Esophagus muscularis mucosa (tissue), 4 donors: ENCODE measurements at places on chromosomes 2 and 18. TPM values are rescaled to one million over a fixed set of nuclear protein-coding genes. Genes with fewer than 3 reads are reported as not detected.

RPRD1A gene
- total RNA-seq, result 73.9 TPM

MAB21L4 gene
- not detected for total RNA-seq

DSEL gene
- total RNA-seq, result 8.6 TPM

IMP4 gene
- total RNA-seq, result 110 TPM

ASTL gene
- total RNA-seq, result not detected

PPP3R1 gene
- 19.3 TPM for total RNA-seq

SLC9A2 gene
- 0.06 TPM for total RNA-seq

BIN1 gene
- total RNA-seq, result 43.5 TPM

ABCG8 gene
- not detected for total RNA-seq

DNA sequence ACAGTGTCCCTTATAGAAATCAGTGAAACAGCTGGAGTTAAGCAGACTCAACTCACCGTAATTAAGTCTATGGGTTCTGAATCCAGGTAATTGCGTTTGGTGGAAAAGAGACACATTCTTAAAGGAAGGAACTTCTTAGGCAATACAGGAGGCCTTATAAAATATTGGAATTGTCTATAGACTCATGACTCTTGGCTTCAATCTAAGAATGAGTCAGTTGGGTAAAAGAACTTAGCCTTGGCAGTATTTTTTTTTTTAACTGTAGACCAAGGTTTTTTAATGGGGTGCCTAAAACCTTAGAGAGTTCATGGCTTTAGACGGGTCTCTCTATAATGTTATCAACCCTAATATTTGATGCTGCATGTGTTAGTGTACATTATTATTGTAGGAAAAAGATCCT is 47.6 kb downstream of the CCDC85A start:
- no peak overlapping the region for H3K27ac ChIP-seq
- no peaks in the 10 kb centered on the region for H3K4me1 ChIP-seq
- no peak for DNase-seq
- H3K27me3 ChIP-seq, result no peaks in the 10 kb centered on the region

- H3K27ac ChIP-seq, result no peak overlapping the region
- H3K27me3 ChIP-seq, result no peaks in the 10 kb centered on the region
- H3K4me3 ChIP-seq, result no peak overlapping the region
- H3K36me3 ChIP-seq, result no peaks in the 10 kb centered on the region
- H3K4me1 ChIP-seq, result no peaks in the 10 kb centered on the region
Measured at GRCh38 chr2:11872247-11872947, 126.0 kb downstream of the LPIN1 start.

DNA sequence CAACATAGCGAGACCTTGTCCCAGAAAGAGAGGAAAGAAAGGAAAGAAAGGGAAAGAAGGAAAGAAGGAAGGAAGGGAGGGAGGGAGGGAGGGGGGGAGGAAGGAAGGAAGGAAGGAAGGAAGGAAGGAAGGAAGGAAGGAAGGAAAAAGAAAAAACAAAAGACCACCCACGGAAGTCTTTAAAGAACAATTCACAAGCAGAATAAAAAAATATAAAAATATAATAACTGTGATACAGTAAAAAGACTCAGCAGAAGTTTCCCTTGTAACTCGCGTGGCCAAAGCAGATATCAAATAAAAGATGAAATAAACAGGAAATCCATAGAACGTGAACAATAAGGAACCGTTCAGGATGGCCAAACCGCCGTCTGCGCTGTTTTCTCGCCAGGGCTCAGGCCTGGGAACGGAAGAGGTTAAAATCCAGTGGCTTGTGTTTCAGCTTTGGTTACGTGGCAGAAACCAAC is 1.2 kb upstream of the SLC1A4 start:
- peaks cover 31% of the 10 kb centered on the region for H3K4me1 ChIP-seq
- peak overlapping the region; percentile 91 for H3K4me3 ChIP-seq

GRCh38 chr2:165182029-165182428 is 21.8 kb downstream of the SCN3A start:
- no peak for DNase-seq
- H3K27ac ChIP-seq, result no peak overlapping the region
- no peak overlapping the region for H3K4me3 ChIP-seq
- H3K36me3 ChIP-seq, result no peaks in the 10 kb centered on the region
- H3K4me1 ChIP-seq, result no peaks in the 10 kb centered on the region

- no peak overlapping the region for H3K27ac ChIP-seq
- H3K27me3 ChIP-seq, result no peaks in the 10 kb centered on the region
- H3K4me1 ChIP-seq, result no peaks in the 10 kb centered on the region
- no peak overlapping the region for H3K4me3 ChIP-seq
- no peak for DNase-seq
- H3K36me3 ChIP-seq, result no peaks in the 10 kb centered on the region
Measured at GRCh38 chr2:29573612-29574011, 347.8 kb downstream of the ALK start.

DNA sequence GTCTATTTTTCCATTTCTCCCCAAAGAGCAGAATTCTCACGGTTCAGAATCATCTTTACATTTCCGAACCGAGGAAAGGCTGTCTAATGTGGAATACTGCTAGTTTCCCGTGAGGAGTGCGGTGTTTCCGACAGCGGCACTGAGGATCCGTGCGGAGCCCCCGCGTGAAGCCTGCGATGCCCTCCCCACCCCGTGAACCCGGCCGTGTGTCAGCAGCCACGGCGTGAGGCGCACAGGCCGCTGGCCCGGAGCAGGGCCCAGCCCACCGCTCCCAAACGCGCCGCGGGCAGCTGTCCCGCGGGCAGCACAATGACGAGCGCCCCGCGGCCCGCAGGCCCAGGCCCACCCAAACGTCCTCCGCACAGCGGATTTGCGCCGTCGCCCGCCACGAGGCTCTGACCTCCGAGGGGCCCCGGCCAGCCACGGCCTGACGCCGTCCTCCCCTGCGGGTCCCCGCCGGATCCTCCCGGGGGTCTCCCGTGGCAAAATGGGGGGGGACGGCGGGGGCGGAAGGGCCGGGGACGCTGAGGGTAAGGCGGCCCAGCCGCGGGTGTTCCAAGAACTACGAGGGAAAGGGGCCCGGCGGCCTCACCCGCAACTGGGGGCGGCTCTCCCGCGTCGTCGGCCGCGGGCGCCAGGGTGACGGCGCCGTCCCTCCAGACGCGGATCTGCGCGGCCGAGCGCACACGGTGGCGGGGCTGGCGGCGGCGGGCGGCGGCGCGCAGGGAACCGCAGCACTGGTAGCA is 796 bp downstream of the SPIRE1 start:
- peaks cover 46% of the 10 kb centered on the region for H3K4me1 ChIP-seq
- H3K27me3 ChIP-seq, result no peaks in the 10 kb centered on the region
- H3K36me3 ChIP-seq, result no peaks in the 10 kb centered on the region
- peak overlapping the region; percentile 100 for H3K27ac ChIP-seq
- H3K4me3 ChIP-seq, result peak overlapping the region; percentile 92
- no peak for DNase-seq

DNA sequence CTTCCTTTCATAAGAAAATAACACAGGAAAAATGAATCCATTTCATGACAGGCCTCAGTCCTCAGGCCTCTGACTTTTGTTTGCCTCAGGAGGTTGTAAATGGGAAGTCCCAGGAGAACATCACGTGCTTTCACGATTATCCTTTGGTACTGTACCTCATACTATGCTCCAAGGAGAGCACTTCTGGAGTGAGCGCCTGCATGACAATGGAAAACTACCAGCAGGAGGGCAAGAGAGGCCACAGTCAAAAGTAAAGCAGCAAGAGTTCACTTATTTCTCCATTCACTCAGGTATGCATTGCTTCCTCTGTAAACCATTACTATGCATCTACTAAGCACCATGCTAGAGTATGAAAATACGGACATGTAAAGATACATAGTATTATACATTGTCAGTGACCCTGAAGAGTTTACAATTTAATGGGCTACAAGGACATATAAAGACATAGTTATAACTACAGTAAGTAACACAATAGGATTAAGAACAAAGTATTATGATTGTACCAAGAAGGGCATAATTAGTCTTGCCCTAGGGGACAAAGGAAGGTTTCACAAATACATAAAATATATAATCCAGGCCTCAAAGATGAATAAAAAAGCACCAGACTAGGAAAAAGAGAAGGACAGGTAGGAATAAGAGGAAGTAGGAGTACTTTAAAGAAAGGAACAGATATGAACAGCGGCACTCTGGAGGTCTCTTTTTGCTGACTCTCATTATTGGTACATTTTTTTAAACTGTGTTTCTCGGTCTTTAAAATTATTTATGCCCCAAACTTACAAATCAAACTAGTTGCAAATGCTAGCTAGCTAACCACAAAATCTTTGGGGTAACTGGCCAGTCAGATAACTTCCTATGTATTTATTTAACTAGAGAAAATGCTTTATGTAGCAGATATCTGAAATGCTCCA is 806.7 kb downstream of the NRXN1 start:
- H3K4me1 ChIP-seq, result no peaks in the 10 kb centered on the region
- H3K36me3 ChIP-seq, result no peaks in the 10 kb centered on the region
- no peak for DNase-seq
- no peak overlapping the region for H3K4me3 ChIP-seq
- H3K27ac ChIP-seq, result no peak overlapping the region

DNA sequence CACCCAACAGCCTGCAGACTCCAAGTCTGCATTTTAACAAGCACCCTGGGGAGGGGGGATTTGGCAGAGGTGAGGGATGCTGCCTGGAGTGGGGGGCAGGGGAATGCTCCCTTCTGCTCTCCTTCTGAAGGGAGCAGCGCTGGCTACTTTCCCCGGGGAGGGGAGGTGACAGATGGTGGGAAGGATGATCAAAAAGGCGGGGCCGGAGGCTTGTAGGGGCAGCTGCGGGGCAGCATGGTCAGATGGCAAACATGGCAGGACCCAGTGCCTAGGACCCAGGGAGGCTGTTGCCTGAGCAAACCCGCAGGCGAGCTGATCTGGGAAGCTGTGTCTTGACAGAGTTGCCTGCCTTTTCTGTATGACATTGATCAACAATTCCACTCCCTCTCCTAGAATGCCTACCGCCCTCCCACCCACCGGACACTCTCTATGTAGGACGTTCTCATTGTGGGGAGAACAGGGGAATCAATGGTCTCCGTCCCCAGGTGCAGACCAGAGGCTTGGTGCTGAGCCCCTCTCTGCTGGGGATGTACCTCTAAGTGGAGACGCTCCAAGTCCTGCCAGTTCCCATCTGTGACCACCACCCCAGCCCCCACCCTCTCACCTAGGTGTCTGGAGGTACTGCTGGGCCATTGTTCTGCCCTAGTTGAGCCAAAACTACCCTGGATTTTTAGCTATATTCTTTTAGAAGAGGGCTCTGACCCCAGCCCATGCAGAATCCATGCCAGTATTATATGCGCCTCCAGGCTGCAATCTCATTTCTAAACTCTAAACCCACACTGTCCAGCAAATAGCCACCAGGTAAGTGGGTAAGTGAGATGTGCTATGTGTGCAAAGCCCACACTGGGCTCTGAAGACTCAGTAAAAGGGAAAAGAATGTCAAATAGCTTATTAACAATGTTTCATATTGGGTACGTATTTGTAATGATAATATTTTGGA is 89.7 kb upstream of the SEC11C start:
- no peak for DNase-seq
- H3K4me1 ChIP-seq, result peaks cover 4% of the 10 kb centered on the region
- H3K27ac ChIP-seq, result no peak overlapping the region
- no peaks in the 10 kb centered on the region for H3K27me3 ChIP-seq
- no peak overlapping the region for H3K4me3 ChIP-seq

DNA sequence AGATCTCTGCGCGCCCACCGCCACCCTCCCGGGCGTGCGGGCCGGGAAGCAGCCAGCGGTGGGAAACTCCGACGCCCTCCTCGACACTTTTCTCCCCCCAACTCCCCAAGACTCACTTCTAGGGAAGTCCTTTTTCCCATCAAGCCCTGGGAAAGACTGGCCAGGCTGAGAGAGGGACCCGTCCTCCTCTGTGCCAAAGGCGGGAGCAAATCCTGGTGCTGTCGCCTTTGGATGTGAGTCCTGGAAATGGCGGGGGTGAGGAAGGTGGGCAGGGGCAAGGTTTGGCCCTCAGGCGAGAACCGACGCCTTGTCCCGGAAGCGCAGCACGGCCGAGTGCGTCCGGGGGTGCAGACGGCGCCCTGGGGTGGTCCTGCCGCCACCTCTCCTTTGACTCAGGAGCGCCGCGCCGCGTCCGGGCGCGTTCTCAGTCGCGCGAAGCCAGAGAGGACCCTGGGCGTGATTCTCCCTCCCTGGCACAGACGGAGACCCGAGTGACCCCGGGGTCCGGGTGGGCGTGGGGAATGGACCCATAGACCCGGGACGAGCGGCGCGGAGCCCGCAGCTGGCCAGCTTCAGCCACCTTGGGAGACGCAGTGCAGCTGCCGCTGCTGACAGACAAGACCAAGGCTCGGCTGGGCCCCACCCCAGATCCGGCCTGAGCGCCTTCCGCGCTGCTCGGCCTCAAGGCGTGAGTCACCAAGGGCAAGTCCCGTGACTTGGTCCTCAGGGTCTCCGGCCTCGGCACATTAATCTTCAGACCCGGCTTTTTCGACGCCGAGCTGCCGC is 3.5 kb upstream of the LBX2 start:
- DNase-seq, result peak; percentile 96
- peak overlapping the region; percentile 73 for H3K27ac ChIP-seq
- H3K4me1 ChIP-seq, result peaks cover 64% of the 10 kb centered on the region
- H3K4me3 ChIP-seq, result peak overlapping the region; percentile 66

DNA sequence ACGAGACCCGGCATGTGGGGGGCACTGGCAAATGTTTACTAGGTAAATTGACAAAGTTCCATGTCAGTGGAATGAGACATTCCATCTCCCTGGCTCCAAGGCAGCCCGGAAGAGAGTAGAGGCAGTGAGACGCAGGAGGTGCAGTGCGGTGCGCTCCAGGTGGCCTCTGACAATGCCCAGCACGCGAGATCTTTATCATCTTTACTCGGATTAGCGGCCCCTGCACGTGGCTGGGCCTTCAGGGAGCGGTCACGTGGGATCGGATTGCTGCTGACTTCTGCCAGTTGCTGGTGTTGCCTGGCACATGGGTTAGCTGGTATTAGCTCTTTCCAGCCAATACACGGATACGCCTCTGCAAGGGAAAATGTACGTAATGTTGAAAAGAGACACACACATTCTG is 151.2 kb upstream of the ALKAL2 start:
- H3K27me3 ChIP-seq, result no peaks in the 10 kb centered on the region
- H3K4me3 ChIP-seq, result no peak overlapping the region
- no peak for DNase-seq
- no peak overlapping the region for H3K27ac ChIP-seq
- no peaks in the 10 kb centered on the region for H3K36me3 ChIP-seq

- H3K36me3 ChIP-seq, result no peaks in the 10 kb centered on the region
- no peak overlapping the region for H3K4me3 ChIP-seq
- DNase-seq, result peak; percentile 78
- no peak overlapping the region for H3K27ac ChIP-seq
- no peaks in the 10 kb centered on the region for H3K27me3 ChIP-seq
Measured at GRCh38 chr2:126850940-126851339, 47.8 kb upstream of the TEX51 start.

- H3K27me3 ChIP-seq, result no peaks in the 10 kb centered on the region
- DNase-seq, result no peak
- peak overlapping the region; percentile 99 for H3K27ac ChIP-seq
Measured at GRCh38 chr2:20052861-20053281, 1.4 kb upstream of the LAPTM4A start.
